ENCODE measurements at places on chromosomes 3 and 15.

DNA sequence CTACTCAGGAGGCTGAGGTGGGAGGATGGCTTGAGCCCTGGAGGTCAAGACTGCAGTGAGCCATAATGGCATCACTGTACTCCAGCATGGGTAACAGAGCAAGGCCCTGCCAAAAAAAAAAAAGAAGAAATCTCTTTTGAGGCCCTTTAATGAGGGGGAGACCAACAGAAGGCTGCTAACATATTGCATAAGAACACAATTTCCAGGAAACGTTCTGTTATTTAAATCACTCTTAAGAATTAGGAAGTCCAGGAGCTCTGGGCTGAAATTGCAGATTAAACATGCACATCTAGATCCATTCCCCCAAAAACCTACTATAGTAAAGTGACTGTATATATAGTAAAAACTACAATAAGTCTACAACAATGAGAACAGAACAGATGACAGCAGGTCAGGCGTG lies 16.1 kb upstream of the BLM start:
- DNase-seq: no peak

- DNase-seq: no peak
Measured at GRCh38 chr15:65517866-65518207, 348 bp upstream of the DPP8 start.

- DNase-seq: no peak
Measured at GRCh38 chr3:143977341-143978262, 6.0 kb downstream of the DIPK2A start.

GRCh38 chr3:55488398-55489055 lies 1.4 kb upstream of the WNT5A start:
- DNase-seq: no peak

- no peak for DNase-seq
Measured at GRCh38 chr3:104886220-104886995, 480.3 kb upstream of the ALCAM start.

DNA sequence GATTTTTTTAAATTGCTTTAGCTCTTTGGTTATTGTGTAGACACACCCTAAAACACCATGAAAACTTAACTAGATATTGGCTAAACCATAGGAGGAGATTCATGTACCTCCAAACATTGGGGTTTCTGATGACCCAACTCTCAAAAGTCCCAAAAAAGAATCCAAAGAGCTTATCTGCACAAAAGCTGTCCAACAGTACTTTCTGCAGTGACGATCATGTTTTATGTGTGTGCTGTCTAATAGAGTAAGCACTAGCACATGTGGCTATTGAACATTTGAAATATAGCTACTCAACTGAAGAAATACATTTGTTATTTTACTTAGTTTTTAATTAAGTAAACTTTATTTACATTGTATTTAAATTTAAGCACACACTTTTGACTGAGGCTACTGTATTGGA lies 818.2 kb upstream of the LMCD1 start:
- no peak for DNase-seq

DNA sequence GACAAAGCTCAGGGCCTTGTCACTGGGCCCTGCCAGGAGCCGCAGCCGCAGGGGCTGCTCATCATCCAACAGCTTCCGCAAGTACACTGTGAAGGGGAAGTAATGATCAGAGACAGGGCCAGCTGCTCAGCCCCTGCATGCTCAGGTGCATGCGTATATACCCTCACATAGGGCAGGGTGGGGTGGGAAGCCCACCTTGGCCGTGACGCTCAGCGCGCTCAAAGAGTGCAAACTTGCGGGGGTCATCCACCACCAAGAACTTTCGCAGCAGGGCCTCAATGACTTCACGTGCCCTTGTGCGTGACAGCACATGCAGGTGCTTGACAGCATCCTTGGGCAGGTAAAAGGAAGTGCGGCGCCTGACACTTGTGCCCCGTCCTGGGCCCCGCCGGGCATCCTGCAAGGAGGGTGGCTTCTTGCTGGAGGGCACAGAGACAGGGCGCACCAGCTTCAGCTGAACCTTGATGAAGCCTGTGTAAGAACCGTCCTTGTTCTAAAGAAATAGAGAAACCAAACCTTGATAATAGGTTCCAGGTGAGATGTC lies 3.4 kb upstream of the TUSC2 start:
- DNase-seq: no peak

DNA sequence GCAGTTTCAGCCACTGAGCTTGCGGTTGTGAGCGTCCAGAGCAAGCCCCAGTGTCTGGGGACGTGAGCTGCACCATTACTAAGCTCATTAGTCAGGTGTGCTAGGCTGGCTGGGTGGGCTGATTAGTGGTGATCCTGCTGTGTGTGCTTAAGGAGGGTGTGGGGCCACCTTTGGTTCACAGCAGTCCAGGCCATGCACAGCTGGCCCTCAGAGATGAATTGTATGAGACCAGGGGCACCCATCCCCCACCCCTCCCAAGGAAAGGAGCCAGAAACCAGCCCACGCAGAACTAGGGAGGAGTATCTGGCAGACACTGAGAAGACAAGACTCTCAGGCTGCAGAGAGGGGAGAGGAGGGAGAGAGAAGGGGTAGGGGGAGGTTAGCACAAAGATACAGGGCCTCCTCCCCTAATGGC lies 3.8 kb downstream of the TYRO3 start:
- DNase-seq: no peak

GRCh38 chr15:100690795-100691158 lies 88.4 kb downstream of the ASB7 start:
- DNase-seq: no peak

DNA sequence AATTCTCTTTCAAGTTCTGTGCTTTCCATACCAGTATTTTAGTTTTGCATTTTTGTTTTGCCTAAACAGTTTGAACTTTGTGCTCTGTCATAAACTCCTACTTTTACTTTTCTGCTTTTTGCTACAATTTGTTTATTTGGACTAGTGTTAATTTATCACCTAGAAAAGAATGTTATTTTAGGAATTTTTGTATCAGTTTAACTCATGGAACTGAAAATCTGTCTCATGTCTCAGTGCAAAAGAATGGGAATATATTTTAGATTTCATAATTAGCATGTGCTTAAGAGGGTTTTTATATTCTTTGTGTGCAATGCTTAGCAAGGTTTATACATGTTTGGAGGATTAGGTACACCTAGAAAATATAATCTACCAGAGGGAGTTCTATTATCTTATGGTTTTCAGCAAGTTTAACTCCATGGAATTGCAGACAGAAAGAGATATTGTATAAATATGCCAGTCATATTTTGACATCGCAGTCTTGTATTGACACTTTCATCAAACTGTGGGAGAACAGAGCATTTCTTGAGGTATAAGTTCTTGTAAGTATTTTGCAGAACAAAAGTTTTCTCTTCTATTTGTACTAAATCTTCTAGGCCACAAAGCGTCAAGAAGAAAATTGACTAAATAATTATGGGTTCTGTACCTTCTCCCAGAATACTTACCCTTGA lies 409.9 kb downstream of the RBMS3 start:
- DNase-seq: no peak

DNA sequence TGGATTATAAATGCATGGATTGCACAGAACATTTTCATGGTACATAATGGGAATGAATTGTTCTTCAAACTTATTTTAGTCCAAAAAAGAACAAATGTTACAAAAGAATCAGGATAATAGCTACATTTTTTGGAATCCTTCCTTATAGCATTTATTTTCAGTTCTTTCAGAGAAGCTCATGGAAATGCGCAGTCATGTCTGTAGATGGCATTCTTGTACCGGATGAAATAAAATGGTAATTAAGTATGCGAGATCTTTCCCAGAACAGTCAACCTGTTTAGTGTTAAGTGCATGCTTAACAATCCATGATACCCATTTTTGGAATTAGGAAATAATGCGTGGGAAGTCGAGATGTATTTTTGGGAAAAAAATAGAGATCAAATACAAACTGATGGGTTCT lies 38.2 kb upstream of the GOLGA8B start:
- DNase-seq: no peak

DNA sequence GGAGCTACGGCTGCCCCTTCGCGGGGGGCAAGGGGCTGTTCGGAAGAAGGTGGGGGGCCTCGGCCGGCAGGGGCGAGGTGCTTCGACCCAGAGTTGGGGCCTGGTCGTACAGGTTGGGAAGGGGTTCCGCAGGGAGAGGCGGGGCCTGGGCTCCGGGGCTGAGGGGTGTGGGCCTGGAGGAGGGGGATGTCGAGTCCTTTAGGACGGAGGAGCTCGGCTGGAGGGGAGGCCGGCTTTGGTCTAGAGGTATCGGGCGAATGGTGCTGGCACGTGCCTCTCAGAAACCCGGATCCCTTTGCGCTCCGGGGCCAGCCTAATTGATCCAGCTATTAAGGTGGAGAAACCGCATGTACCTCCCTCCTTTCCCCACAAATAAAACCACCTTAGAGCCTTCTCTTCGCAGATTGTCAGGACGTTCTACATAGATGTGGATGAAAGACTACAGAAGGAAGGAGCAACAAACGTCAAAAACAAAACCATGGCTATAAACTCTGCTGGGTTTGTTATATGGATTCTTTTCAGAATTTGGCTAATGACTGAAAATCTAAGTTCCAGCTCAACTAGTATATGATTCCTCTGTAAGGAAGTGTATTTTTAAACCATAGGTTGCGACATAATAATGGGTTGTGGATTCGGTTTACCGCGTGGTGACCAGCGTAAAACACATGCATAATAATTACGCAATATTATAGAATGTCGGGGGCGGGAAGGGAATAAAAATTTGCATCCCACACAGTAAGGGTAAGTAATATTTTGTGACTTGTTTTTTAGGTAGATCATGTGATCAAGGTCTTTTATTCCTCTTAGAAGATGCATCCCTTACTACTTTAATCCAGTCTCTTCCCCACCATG lies 644 bp upstream of the NGLY1 start:
- DNase-seq: no peak
